ENCODE measurements at places on chromosomes 11 and 22.

- DNase-seq: peak; percentile 12
These were observed 1338.8 kb downstream of the BRD1 start for GRCh38 chr22:48488611-48489511.

GRCh38 chr11:11349870-11350337 lies 3.1 kb downstream of the CSNK2A3 start:
- DNase-seq: peak; percentile 96

DNA sequence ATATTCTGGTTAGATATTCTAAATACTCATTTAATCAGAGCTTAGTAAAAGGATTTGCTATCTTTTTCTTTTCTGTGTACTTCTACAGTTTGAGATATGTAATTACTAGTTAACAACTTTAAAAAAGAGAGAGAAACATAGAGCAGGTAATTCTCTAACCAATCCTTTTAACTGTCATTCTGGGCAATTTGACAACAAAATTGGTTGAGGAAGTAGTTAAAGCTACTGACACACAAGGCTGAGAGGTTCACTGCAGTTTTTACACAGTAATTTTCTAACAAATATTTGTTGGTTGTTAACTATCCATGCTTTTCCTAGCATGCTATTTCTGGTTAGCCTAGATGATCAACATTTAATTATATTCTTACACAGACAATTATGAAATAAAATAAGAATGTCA lies 3.6 kb downstream of the SOX6 start:
- DNase-seq: no peak

GRCh38 chr22:39123751-39124581 lies 26.9 kb downstream of the APOBEC3H start:
- no peak for DNase-seq

GRCh38 chr11:120192831-120193625 lies 17.8 kb upstream of the OAF start:
- DNase-seq: no peak

- no peak for DNase-seq
These were observed 101.8 kb upstream of the SORL1-AS1 start for GRCh38 chr11:121554552-121554951.

DNA sequence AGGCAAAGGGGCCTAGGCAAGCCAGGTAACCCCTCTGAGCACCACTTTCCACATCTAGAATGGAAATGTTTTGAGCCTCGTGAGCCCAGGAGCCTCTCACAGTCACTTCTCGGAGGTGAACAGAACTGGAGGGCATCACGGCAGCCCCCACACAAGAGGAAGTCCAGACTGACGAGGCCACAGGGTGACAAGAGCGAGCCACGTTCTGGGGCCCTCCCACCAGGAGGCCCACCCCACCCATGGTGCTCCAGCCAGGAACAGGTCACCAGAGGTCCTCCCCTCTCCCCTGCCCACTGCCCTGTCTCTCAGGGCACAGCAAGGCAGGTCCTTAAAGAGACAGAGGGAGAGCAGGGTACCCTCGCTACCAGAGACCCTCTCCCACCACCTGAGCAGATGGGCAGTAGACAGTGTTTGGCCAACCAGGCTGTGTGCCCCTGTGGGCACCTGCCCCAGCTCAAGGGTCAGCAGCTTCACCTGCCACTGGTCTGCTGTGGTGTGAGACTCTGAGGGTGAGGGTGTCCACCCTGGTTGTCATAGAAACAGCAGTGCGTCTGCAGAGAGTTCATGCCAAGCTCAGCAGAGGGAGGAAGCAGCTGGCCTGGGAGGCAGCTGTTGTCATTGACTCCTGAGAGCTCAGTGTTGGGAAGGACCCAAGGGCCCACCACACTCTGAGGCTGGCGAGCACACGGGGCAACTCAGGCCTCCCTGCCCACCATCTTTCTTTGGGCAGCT lies 31.4 kb downstream of the RSPH14 start:
- DNase-seq: no peak

- no peak for DNase-seq
These were observed 185.0 kb downstream of the NELL1 start for GRCh38 chr11:20854215-20854955.

DNA sequence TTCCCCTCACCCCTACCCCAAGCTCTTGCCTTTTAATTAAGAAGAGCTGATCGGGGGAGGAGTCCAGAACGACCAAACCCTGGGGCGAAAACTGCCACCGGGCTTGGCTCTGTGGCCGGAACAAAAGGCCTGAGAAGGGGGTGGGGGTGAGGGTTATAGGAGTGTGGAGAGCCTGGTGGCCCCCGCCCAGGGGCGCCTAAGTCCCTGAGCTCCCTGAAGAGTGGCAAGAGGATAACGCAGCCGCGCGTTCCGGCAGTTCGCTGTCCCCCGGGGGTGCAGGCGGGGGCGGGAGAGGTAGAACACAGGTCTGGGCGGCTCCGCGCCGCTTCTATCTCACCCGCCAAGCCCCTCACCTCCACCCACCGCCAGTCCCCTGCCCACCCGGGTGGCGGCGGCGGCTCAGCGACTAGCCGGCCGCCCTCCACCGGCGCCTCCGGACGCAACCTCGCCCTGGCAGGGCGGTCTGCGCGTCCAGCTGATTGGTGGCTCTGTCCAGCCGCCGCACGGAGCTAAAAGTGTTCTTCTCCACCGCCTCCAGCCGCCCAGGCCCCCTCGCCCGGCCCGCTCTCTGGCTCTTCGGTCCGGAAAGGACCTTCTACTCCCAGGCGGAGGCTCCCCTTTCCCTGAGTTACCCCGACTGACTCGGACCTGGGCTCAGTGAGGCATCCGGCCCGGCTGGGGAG lies 18.7 kb upstream of the BDNF start:
- DNase-seq: peak; percentile 50

DNA sequence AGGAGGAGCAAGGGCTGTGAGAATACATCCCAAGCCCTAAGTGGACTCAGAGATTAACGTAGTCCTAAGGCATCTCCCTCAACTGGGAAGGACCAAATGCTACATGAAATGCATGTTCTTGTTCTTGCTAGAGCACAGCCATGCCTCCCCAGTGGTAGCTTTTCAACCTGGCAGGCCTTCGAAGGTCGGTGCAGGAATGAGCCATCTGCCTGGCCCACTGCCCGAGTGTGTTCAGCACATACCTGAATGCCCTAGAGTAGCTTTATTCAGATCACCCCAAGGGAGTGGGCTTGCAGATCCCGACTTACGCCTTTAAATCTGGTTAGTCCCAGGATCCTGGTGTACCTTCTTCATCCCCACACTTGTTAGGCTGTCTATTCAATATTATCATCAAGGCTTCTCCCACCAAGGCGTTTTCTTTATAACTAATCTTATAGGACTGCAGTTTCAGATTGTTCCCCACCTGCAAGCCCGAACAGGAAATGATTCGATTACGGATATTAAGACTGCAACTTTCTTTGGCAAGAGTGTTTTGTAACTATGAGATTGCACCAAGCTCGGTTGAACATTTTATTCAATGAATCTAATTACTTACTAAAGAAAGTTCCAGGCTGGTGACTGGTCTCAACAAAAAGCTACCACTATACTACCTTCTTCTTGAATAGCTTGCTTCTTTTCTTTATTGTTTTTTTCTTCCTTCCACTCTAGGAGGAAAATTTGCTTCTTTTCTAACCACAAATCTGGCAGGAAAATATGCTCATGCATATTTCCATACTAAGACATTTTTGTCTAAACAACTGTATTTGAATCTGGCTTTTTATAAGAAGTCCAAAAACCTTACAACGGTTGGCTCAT lies 115.6 kb downstream of the SGSM3 start:
- peak; percentile 63 for DNase-seq

DNA sequence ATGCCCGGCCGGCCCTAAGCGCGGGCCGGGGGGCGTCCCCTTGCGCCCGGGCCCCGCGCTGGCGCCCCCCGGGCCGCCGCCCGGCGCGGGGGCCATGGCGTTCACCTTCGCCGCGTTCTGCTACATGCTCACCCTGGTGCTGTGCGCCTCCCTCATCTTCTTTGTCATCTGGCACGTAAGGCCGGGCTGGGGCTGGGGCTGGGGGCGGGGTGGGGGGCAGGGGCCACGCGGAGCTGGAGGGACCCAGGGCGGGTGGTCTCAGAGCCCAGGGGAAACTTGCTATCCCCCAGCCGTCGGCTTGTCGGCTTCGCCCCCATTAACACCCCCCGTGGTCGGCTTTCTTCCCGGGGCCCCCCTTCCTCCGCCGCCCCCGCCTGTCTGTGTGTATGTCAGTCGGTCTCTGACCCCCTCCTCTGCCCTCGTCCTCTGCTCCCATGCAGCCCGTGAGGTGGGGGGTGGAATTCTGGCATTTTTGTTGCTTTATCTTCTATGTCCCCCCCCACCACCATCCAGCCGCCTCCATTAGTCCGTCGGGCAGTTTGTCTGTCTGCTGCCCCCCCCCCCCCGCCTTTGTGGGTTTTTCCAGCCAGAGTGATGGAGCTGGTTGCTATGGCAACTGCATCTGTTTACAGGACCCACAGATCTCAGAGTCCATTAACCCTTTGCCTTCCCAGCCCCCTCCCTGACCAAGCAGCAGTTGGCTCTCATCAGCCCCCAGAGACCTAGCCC lies 552 bp downstream of the CNIH2 start:
- no peak for DNase-seq
